ENCODE measurements at places on chromosomes 4 and X. TPM values are rescaled to one million over a fixed set of nuclear protein-coding genes. Genes with fewer than 3 reads are reported as not detected.

- no peak overlapping the region for H3K27ac ChIP-seq
- no peak overlapping the region for H3K4me3 ChIP-seq
- no peaks in the 10 kb centered on the region for H3K27me3 ChIP-seq
- H3K4me1 ChIP-seq, result no peaks in the 10 kb centered on the region
- no peaks in the 10 kb centered on the region for H3K36me3 ChIP-seq
These were observed 37.3 kb downstream of the ARHGAP6 start for GRCh38 chrX:11628399-11628798.

- H3K36me3 ChIP-seq, result no peaks in the 10 kb centered on the region
- no peak overlapping the region for H3K27ac ChIP-seq
- no peaks in the 10 kb centered on the region for H3K27me3 ChIP-seq
- no peaks in the 10 kb centered on the region for H3K4me1 ChIP-seq
These were observed 152.3 kb downstream of the COL4A6 start for GRCh38 chrX:108285918-108286317.

- no peak overlapping the region for H3K4me3 ChIP-seq
- peak overlapping the region; percentile 42 for H3K27ac ChIP-seq
- peaks cover 26% of the 10 kb centered on the region for H3K4me1 ChIP-seq
- DNase-seq, result no peak
These were observed 14.6 kb downstream of the SMIM20 start for GRCh38 chr4:25928379-25929297.

- H3K27me3 ChIP-seq, result no peaks in the 10 kb centered on the region
- no peaks in the 10 kb centered on the region for H3K4me1 ChIP-seq
- H3K27ac ChIP-seq, result no peak overlapping the region
- no peaks in the 10 kb centered on the region for H3K36me3 ChIP-seq
- H3K4me3 ChIP-seq, result no peak overlapping the region
- no peak for DNase-seq
These were observed 8.1 kb downstream of the COQ2 start for GRCh38 chr4:83276299-83277040.

DNA sequence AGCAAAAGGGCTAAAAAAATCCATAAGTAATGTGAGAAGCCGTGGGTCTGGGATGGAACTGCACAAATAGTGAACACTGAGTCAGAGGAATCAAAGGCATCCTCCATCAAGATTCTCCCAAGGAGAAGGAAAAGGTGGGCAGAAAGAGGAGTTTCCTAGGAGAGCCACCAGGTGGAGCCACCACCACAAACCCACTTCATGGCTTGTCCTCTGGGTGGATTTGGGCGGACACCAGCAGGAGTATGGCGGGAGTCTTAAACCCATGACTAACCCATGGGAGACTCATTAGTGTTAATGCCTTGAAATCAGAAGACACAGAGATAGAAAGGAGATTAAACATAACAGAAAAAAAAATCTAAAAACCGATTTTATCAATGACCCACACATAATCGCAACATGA, 147.7 kb downstream of the SH3KBP1 start:
- H3K4me1 ChIP-seq, result no peaks in the 10 kb centered on the region
- H3K27ac ChIP-seq, result no peak overlapping the region

The PNMA6F gene
- total RNA-seq, result not detected

DNA sequence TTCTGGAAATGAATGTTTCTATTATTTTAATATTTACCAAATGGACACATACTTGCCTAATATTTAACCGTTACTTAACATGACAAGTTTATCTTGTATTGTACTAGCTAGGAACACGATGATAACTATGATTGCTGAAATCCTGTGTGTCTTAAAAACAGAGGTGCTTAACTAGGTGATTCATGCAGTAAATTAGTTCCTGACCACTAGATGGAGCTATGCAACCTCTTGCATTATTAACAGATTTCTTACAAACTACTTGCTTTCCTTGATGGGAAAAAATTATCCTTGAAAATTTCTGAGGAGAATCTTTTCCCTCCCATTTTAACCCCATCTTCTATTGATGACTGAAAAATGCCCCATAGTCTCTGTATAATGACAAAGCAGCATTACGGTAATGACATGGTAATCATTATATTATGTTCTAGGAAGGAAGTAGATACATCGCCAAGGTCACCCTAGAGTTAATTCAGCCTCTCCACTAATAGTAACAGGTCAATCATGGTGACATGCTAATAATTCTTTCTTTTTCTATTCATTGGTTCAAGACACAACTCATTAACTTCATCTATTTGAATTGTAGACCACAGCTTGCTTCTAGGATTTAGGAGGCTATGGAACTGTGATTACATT, 844.2 kb downstream of the RAPGEF2 start:
- no peak for DNase-seq
- no peaks in the 10 kb centered on the region for H3K4me1 ChIP-seq
- H3K27ac ChIP-seq, result no peak overlapping the region
- no peaks in the 10 kb centered on the region for H3K27me3 ChIP-seq

Data from body of pancreas (tissue), 4 donors.